ENCODE measurements at places on chromosomes 5 and 9.

DNA sequence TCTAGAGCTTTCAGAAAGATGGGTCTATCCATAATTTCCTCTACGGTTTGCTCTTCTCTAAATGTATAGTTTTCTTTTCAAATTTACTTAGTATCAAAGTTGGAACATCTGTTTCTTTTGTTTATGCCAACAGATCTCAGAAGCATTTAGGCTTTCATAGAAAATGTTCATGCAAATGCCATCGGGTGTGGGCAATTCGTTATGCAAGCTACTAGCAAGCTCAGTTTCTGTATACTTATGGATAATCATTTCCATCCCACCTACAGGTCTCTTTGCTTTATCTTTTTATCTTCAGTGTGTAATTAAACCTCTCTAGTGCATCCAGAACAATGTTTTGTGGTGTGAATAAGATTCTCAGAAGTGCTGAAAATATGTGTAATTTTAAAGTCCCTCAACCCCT lies 59.9 kb downstream of the NUDT12 start:
- DNase-seq: no peak

DNA sequence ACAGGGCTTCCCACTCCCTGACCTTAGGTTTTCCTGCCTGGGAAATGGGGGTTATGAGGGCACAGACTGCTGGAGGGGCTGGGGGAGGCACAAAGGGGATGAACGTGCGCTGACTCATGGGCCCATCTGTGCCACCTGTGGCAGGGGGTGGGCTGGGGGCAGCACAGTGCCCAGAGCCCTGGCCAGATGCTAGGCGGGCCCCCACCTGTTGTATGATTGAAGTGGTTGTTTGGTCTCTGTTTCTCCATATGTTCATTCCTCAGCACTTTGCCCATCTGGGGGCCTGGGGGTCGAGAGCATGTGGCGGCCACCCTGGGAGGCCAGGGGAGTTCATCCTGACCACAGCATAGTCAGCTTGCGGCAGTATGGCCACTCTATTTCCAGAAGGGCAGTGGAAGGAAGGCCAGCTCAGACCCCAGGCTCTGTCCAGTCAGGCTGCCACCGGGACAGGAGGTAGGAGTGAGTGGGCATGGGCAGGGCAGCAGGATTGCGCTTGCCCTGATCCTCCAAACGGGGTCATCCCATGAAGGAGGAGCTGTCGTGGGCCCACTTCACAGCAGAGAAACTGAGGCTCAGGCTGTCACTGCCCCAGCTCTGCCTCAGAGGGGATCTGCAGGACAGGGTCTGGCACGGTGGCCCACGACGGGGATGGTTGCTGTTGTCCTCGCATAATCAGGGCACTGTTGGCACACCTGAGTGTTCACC lies 841 bp upstream of the NINJ1 start:
- no peak for DNase-seq

GRCh38 chr5:157785801-157786200 lies 42.3 kb downstream of the LSM11 start:
- no peak for DNase-seq

DNA sequence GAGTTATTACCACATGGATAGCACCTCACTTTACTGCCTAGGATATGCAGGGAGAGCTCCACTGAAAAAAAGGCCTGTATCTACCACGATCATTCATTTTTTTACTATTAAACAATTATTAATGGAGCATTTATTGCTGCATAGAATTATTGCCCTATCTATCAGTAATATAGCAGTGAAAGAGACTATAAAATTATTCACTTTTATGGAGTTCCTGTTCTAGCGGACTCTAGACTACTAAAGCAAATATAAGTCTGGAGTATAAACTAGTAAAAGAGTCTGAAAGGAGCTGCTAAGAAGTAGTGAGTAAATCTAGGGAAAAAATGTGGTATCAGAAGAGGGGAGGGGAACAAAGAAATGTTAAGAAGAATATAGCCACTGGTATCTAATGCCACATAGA lies 150.4 kb upstream of the CYLC2 start:
- no peak for DNase-seq

DNA sequence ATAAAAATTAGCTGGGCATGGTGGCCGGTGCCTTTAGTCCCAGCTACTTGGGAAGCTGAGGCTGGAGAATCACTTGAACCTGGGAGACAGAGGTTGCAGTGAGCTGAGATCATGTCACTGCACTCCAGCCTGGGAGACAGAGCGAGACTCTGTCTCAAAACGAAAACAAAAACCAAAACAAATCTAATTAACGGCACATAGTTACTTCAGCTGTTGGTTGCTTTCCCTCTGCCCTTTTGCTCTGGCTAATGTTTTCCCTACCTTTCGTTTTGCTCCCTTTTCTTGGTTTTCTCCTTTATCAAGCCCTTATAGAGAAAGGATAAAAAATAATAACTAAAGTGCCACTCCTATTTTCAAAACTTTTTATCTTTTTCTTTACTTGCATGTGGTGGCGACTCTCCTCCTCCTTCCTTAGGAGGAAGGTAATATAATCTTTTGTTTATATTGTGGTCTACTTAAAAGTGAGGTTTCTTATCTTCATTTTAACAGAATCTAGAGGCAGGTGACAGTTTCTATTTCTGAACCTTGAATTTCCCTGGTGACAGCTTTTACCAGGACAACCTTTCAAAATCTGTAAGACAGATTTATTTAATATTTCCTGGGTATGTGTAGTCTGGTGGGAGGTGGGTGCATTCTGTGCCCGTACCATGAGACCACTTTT lies 125.4 kb downstream of the ARHGEF28 start:
- DNase-seq: no peak

DNA sequence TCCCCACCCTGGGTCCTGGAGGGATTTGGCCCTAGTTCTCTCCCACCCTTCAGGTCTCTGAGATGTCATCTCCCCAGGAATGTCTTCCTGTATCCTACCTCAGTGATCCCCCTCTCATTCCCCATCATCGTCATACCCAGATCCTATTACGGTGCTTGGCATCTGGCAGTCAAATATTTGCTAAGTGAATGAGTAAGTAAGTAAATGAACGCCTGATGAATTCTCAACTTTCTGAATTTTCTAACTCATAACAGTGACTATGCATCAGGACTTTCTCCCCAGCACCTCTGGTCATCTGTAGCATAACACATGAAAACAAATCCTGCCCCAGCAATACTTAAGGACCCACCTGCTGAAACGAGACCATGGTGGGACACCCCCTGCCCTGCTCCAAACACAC lies 244.2 kb downstream of the EBF1 start:
- DNase-seq: no peak

DNA sequence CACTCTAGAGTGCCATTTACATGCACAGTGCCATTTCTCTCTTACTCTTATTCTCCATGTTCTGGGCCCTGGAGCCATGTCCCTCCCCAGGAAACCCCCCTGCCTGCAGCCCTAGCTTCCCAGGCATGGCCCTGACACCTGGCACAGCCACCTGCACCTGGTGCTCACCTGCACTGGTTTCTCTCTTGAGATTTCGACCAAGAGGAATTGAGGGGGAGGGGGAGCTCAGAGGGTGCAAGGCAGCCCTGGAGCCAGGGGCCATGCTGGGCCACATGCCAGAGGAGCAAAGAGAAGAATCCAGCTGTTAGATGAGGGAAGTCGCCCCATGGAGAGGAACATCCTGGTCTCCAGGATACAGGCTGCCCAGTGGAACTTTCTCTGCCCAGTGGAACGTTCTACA lies 65.0 kb upstream of the RAPGEF1 start:
- DNase-seq: no peak

GRCh38 chr9:35364817-35365585 lies 124.9 kb upstream of the RUSC2 start:
- no peak for DNase-seq

- DNase-seq: no peak
Measured at GRCh38 chr9:2023532-2023931, 8.4 kb downstream of the SMARCA2 start.

DNA sequence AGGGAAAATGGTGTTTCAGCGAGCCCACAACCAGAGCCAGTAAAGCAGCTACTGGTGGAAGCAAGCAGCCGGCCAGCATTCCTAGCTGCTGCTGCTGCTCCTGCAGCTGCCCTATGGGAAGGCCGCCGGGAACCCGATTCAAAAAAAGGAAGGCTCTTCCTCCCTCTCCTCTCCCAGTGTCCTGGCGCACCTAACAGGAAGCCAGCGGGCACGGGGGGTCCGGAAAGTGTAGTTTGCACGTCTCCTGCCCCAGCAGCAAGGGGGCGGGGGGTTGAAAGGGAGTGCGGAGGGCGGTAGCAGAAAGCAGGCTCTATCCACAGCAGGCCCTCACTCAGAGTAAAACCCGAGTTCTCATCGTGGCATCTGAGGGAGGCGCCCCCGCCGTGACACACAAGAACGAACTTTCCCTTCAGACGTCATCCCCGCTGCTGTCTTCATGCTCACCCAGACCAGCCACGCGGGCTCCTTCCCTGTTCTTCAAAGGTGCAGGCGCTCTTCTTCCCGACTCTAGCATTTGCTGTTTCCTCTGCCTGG lies 16.5 kb downstream of the GRXCR2 start:
- peak; percentile 46 for DNase-seq

DNA sequence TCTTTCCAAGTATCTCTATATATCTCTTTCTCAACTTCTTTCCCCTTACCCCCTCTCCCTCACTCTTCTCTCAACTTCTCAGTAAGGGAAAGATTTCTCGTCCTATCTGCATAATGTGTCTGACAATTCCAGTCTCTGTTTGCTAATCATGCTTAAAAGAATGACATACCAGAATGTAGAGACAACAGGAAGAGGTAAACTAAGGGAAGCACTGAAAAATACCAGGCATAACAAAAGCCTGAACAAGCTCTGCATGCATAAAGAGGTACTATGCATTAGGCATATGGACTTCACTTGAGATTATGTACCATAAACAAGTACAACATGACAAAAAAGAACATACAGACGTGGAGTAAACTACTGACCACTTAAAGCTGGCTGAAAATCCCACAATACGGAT lies 62.6 kb downstream of the SEMA5A start:
- DNase-seq: no peak

DNA sequence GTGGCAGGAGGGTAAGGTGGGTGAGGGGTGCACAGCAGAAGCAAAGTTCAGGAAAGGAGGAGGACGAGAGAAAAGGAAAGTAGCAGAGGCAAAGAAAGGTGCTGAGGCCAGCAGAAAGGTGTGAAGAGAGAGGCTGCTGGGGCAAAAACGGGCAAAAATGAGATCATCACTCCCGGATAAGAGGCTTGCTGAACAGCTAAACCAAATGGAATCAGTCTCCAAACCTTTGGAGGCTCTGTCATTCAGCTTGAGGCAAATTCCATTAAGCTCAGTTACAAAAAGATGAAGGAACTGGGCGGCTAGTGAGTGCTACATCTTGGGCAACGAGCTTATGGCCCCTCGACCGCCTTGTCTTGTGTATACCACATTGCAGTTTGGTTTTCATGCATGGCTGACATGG lies 136.4 kb downstream of the FSTL4 start:
- DNase-seq: peak; percentile 77

DNA sequence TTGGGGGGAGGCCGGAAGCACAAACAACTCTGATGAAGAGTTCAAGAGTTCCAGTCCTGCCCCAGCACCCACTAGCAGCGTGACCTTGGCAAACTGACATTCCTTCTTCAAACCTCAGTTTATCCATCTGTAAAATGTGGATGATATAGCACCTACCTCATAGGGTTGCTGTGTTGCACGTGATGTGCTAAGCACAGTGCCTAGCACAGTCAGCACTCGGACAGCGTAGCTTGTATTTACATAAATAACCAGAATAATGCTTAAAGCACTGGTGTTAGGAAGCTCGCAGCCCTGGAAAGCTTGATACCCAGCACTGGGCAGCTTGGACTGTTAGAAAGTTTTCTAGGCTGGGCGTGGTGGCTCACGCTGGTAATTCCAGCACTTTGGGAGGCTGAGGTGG lies 5.1 kb downstream of the PKN3 start:
- DNase-seq: no peak

- no peak for DNase-seq
Measured at GRCh38 chr9:81823672-81824554, 104.3 kb upstream of the SPATA31D4 start.

- peak; percentile 63 for DNase-seq
Measured at GRCh38 chr5:65927503-65928321, 1.3 kb downstream of the ERBIN start.

DNA sequence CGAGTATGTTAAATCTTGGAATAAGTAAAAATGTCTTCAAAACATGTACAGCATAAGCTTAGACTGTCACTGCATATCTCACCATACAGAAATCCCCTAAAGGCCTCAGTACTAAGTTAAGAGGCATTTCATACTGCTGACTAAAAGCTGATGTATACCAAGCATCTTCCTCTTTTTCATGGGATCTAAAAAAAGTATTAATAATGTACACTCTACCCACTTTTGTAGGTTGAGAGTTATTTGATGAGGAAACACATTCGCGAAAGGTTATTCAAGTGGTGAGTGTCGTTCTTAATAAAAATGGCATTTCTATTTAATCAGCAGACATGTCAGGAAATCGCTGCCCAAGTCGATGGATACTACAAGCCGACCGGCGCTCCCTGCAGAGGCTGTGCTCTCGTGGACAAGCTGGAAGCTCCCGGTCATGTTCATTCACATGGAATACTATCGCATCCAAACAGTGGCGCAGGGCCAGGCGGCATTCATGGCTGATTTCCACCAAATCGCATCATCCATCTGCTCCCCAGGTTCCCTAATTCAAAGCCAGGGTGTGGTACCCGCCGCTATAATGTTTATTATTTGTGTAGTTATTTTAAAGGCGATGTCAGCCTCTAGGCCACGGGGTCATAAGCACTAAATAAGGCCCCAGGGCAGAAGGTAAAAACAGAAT lies 724 bp downstream of the SGTB start:
- DNase-seq: peak; percentile 49

- peak; percentile 57 for DNase-seq
Measured at GRCh38 chr9:33510262-33511183, 13.5 kb upstream of the ANKRD18B start.

DNA sequence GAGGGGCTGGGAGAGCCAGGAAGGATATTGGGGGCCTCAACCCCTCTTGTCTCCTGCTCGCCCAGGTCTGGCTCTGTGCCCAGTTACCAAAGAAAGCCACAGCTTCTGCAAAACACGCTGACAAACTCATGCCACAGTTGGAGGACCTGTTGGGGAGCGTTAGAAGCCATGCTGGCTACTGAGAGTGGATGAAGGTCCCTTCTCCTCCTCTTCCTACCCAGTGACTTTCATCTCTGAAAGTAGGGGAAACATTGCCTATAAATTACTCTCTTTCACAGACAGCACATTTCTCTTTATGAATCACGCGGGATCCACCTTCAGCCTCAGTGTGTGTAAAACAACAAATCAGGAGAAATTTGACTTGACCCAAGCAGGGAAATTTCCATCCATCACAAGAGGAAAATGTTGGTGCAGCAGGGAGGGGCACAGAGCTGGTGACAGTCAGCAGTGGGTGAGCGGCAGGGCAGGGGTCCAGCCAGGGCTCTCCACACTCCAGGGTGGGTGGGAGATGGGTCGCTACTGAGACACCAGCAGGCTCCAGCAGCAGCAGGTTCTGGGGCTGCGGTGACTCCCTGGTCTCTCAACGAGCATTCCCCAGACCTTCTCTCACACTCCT lies 181.9 kb downstream of the FGF18 start:
- DNase-seq: no peak
